ENCODE measurements at places on chromosomes 4 and X.

DNA sequence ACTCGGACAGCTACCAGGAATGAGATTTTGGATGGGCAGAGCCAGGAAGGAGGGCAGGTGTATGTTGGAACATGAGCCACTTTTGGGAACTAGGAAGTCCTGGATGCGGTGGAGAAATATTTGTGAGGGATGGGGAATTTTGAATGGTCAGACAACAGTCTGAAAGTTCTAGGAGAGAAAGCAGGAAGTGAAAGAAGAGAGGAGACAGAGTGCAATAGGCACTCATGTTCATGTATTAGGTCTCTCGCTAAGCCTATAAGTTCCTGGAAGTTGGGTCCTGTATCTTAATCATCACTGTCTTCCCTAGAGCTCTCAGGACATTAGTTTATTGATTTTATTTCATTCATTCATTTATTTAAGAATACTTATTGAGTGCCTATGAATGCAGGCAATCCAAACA is 65.7 kb upstream of the CITED1 start:
- no peak for DNase-seq

DNA sequence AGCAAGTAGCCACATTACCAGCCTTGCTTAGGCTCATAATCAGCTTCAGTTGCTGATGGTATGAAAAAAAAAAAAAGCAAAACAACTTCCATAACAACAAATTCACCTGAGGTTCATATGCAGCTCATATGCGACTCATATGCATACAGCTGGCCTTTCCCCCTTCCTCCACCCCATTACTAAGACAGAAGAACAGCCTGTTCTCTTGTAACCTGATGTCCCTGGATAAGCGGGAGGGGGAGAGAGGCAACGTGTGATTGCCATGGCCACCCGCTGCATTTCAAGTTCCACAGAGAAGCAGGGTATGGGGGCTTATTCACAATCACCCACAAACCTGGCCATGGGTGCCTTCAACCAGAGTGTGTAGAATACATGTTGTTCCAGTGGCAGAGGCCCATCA is 95.1 kb upstream of the DGKK start:
- no peak for DNase-seq

GRCh38 chr4:177455561-177455970 is 13.3 kb upstream of the AGA start:
- DNase-seq = no peak

GRCh38 chr4:8128100-8128856 is 30.3 kb downstream of the ABLIM2 start:
- DNase-seq = no peak

- DNase-seq = no peak
These were observed 20.5 kb upstream of the CBR4 start for GRCh38 chr4:169030562-169030982.

GRCh38 chrX:54819201-54819600 is 11.7 kb downstream of the MAGED2 start:
- no peak for DNase-seq

DNA sequence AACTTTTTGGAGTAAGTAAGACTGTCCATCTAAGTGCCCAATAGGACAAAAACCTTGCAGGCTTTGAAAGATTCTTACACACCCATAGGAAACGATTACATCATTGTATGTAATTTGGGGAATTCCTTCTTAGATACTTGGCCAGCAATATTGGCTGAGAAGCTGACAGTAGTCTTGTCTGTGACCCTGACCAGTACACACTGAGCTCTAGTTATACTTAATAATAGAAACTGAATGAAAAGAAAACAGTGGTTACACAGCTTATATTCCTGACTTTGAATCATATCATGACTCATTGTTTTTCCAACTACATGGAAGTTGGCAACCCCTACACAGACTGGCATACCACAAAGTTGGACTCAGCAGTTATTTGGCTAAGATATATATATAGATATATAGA is 7.1 kb upstream of the TLR2 start:
- DNase-seq = no peak

DNA sequence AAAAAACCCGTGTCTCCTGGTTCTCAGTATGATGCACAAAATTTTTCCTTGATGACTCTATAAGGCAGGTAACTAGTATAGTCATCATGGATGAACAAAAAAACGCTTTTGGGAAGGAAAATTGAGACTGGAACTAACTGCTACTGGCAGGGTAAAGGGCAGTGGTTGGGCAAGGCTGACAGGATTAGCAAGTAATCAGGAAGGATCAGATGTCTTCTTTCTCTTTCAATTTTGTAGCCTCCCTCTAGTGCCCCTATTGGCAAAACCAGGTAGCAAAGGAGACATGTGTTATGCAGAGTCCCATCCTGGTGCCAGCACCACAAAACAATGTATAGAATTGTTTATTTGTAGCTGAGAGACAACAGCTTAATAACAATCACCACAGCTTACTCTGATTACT is 12.8 kb upstream of the SLITRK4 start:
- no peak for DNase-seq

GRCh38 chrX:52341493-52341892 is 27.3 kb upstream of the XAGE2 start:
- DNase-seq = no peak

- DNase-seq = no peak
These were observed 18.1 kb upstream of the GDPD2 start for GRCh38 chrX:70405003-70405402.

DNA sequence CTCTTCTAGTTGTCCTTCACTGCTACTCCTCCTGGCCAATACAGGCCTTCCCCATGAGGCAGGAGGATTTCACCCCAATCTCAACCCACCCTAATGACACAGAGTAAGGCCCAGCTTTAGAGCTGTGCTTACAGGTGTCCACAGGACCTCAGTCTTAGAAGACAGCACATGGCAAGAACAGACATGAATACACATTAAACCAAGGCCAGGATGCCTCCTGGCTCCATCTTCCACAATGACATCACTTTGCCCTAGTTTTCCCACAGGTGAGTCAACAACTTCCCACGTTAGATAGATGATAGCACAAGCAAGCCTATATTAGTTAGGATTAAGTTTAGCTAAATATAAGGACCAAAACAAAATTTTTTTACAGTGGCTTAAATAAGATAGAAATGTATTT is 63.8 kb upstream of the NOCT start:
- no peak for DNase-seq

DNA sequence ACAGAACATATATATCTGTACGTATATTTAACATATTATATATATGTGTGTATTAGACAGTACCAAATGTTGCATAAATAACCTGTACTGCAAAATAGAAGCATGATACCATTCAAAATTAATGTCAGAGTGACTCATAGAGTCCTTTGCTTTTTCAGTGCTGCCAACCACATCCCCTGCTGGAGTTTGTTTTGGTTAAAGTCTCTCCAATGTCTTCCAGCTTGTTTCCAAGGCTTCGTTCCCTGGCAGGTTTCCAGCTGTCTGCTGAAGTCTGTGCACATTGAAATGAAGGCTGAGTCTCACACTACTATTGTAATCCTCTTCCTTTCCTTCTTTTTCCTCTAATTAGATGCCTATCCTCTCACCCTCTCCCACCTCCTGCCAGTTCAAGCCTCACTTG is 14.9 kb downstream of the NRK start:
- no peak for DNase-seq

GRCh38 chr4:39324446-39324845 is 41.7 kb downstream of the RFC1 start:
- DNase-seq = no peak

- DNase-seq = no peak
These were observed 222.3 kb upstream of the LDB2 start for GRCh38 chr4:17120761-17121160.

- no peak for DNase-seq
These were observed 492 bp downstream of the GALNT7 start for GRCh38 chr4:173169178-173169427.

DNA sequence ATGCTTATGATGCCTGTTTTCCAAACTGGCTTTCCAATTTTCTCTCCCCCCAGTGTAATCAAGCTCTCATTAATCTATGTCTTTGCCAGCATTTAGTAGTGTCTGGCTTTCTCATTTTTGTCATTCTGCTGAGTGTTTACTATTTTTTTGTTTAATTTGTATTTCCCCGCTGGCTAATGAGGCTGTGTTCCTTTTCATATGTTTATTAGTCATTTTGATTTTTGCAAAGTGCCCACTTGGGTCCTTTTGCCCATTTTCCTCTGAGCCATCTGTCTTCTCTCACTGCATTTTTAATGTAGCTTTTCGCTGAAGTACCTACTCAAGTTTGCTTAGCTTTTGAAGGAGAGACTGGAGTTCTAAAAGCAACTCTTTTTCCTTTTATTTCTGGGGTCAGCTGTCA is 14.7 kb downstream of the DCK start:
- no peak for DNase-seq

DNA sequence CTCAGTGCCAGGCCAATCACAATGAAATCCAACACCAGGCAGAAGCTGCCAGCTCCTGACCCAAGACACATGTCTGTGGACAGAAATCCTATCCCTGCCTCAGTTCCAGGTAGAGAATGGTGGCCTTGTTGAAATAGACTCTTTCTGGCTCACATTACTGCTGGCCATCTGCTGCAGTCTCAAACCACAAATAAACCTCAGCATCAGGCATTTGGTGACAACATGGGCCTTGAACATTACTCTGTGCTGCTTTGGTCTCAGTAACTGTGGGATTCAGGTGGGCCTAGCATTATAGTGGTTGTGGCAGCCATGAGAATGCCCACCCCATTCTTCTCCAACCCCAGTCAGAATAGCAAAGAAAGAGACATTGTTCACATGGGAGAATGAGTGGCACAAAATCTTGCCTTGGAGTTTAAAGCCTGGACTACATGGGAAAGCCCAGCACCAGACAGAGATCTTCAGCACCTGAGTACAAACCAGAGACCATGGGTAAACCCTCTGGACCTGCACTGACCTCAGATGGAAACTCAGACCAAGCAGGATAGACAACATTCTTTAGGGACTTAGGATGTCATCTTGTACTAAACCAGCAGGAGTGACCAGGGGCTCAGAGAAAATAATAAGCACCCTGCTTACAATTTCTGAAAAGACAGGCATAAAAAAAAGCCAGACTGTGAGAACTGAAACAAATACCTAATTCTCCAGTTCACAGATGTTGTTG is 50.4 kb upstream of the TRAM1L1 start:
- no peak for DNase-seq

GRCh38 chr4:23923840-23924239 is 34.0 kb upstream of the PPARGC1A start:
- no peak for DNase-seq

DNA sequence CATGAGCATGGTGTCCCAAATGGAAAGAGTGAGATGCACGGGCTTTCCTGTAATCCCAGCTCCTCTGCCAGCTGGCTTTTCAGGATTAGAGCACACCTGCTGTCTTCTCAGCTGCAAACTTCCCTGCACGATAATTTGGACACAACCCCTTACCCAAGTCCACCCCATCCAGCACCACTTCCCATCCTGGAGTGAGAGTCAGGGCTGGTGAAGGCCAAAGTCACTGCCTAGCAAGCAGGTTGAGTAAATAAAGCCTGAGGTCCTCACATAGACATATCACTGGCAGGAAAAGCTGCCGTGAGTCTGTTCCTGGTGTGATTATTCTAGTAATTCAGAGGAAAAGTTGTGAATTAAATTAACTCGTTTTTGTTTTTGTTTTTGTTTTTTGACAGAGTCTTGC is 113.9 kb upstream of the MBNL3 start:
- DNase-seq = no peak

DNA sequence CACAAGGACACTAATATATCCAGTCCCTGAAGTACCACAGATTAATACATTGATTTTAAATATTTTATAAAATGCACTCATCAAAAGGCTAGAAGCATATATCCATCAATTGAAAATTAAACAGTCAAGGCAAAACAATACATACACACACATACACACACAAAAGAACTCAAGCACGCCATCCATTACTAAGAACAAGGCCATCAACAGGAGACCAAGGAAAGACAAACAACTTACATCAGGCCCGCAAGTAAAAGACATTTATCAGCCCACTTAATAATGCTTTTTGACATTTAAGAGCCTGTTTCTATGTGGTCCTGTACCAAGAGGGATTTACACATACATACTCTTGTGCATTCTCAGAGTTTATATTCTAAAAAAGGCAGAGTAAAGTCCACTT is 50.0 kb upstream of the ZNF827 start:
- no peak for DNase-seq

Data from stimulated activated CD8-positive, alpha-beta memory T cell treated with anti-CD3 and anti-CD28 coated beads, Interleukin-4, amount 100 ng/mL, for 4 hours (primary cell).